ENCODE measurements at places on chromosomes 4 and X.

- no peak for DNase-seq
These were observed 53.9 kb upstream of the TENM3 start for GRCh38 chr4:182189103-182189878.

- DNase-seq: no peak
These were observed 140.3 kb upstream of the PAK3 start for GRCh38 chrX:110955706-110956105.

DNA sequence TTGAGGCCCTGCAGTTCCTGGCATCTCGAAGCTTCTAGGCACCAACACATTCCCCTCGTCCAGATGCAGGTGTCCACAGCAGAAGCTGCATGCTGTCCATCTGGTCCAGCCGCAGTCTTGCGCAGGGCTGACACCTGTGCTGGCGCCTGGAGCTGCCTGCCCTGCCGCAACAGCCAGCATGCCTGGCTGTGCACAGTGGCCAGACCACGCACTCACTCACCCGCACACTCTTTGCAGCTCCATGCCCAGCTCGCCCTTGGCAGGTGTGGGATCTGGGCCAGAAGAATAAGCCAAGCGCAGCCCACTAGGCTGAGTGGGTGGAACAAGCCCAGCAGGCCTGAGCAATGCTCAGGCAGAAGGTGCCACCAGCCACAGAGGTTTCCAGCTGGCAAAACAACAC is 125.6 kb downstream of the PARM1 start:
- DNase-seq: no peak

- DNase-seq: peak; percentile 16
These were observed 2.0 kb upstream of the THAP9 start for GRCh38 chr4:82898322-82899243.

DNA sequence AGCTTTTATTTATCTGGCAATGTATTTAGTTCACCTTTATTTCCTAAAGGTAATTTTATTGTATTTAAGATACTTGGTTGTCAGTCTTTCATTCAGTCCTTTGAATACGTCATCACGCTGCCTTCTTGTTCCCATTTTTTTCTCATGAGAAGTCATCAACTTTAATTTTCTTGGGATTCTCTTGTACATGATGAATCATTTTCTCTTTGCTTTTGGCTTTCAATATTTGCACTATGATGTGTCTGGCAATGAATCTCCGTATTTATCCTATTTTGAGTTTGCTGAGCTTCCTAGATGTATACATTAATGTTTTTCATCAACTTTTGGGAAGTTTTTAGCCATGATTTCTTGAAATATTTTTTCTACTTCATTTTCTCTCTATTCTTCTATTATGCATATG is 28.4 kb downstream of the CLDN2 start:
- DNase-seq: no peak

GRCh38 chrX:5695971-5696370 is 532.7 kb downstream of the NLGN4X start:
- no peak for DNase-seq

GRCh38 chr4:100581337-100581736 is 63.5 kb upstream of the EMCN start:
- no peak for DNase-seq

GRCh38 chr4:87356832-87357526 is 34.0 kb downstream of the HSD17B11 start:
- DNase-seq: no peak

- no peak for DNase-seq
These were observed 53.2 kb downstream of the ARHGAP10 start for GRCh38 chr4:147785129-147785528.

DNA sequence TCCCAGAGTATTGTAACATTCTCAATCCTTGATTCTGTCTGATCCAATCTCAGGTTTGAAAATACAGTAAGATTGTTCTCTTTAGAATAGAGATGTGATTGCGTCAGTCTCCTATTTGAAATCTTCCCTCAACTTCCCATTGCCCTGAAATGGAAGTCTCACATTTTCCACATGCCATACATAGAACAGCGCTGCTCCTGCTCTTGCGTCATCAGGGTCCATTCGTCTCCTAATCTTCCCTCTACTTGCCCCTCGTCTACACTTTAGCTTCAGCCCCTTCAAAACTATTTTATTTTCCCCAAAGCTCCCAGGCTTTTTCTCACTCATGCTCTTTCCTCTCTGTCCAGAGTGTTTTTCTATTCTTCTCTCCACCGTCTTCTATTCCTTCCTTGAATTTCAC is 301.7 kb upstream of the MAGEB2 start:
- no peak for DNase-seq

GRCh38 chrX:13469963-13470684 is 99.3 kb upstream of the EGFL6 start:
- no peak for DNase-seq

DNA sequence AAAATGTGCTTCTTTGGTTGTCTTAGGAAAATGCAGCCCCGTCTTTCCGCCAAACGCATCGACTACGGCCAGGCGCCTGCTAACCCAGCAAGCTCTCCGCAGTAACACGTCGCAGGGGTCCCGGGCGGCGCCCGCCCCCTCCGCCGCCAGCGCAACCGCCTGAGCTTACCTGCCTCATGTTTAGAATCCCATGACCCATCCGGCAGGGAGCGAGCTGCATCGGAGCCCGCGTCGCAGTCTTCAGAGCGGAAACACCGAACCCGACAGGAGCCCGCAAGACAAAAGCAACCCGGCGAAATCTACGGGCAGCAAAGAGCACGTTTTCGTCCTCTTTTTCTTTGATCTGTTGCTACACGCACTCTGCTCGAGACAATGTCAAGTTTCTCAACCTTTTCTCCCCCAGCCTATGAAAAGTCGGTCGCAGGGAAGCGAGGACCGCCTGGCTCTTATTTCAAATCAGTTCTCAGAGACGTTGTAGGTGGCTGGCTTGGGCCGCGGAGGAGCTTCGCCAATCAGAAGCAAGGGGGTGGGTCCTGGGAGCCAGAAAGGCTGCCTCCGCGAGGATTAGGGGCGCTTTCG is at the start of gene MID1:
Gene MID1, minus strand, starts transcription at position 465 of the 579 bp plus-strand sequence. CDS start 53,038 bp downstream, outside the sequence.
- no peak for DNase-seq

DNA sequence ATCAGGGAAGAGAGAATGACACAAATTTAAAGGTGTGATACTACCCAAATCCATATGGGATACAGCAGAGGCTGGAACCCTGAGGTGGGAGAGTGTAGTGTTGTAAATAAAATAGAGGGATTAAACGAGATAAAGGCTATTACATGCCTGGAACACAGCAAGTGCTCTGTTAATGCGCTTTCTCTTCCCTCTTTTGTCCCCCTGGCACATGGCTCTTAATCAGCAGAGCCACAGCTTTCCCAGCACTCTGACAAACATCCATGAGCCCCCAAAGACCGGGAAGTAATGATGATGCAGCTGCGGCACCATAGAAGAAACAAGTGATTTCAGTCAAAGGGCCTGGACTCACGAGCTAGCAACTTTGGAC is 85.9 kb downstream of the RASL11B start:
- no peak for DNase-seq

GRCh38 chr4:6309777-6310176 is 40.1 kb downstream of the WFS1 start:
- DNase-seq: no peak

DNA sequence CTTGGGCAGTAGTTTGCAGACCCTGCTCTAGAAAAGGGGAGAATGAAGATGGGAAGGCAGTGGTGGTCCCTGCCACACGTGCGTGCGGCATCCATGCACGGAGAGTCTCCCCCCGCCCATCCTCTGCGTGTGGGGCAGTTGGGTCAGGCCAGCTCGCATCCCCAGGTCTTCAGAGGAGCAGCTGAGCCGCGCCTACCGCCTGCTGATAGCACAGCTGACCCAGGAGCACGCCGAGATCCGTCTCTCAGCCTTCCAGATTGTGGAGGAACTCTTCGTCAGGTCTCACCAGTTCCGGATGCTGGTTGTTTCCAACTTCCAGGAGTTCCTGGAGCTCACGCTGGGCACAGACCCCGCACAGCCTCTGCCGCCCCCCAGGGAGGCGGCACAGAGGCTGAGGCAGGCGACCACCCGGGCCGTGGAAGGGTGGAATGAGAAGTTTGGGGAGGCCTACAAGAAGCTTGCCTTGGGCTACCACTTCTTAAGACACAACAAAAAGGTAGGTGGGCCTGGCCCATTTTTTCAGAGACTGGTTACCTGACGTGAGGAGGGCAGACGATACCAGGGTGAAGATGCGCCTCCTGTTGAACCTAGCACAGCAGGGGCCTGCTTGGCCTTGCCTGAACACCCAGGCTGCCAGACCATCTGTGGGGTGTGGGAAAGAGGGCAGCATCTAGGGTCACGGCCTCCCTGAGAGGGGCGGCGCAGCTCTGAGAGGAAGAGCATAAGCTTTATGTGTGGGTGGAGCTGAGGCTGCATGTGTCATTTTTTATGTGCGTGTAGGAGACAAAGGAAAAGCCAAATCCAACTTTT is 2.6 kb downstream of the UVSSA start:
- DNase-seq: no peak

- DNase-seq: no peak
These were observed 49.2 kb downstream of the EDNRA start for GRCh38 chr4:147530134-147530533.

DNA sequence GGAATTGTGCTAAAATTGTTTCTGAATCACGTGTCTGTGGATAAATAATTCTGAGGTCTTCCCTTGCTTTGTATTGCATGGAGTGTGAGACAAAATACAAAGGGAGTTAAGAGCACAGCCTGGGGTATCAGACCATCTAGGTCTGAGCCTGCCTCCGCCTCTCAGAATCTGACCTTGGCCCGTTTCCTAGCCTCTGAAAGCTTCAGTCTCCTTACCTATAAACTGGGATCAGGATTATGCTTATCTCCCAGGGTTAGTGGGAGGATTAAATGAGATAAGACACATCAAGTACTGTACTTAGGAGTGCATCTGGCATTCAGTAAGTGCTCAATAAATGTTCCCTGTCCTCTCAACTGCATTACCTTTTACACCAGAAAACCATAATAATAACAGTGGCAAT is 140.6 kb upstream of the TENM3 start:
- DNase-seq: no peak

- DNase-seq: no peak
These were observed 3.1 kb upstream of the CSN3 start for GRCh38 chr4:70239131-70239883.

GRCh38 chrX:43805579-43805978 is 76.7 kb downstream of the MAOB start:
- no peak for DNase-seq

DNA sequence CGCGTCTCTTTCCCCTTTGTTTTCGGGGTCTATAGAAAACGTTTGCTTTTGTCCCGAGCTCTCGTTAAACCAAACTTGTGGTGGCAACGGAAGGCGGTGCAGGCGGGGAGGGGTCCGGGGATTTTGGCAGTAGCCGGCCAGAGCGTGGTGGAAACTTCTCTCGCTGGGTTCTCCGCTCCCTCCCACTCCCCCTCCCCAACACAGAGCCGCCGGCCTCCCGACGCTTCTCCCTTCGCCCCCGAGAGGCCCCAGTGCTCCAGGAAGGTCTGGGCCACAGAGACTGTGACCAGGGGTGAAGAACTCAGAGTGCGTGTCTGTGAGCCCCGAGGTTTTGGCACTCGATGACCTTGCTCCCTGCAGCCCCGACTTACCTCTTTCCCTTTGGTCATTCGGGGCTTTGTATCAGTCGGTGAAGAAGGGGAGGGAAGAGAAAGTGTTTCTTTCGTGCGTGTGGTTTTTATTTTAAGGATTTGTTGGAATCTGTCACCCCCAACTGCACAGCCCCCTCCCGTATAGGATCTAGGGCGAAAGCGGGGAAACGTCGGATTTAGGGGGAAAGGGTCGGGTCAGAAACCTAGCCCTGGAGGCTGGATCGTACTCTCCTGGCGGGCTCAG is 9.0 kb upstream of the BCOR start:
- no peak for DNase-seq

DNA sequence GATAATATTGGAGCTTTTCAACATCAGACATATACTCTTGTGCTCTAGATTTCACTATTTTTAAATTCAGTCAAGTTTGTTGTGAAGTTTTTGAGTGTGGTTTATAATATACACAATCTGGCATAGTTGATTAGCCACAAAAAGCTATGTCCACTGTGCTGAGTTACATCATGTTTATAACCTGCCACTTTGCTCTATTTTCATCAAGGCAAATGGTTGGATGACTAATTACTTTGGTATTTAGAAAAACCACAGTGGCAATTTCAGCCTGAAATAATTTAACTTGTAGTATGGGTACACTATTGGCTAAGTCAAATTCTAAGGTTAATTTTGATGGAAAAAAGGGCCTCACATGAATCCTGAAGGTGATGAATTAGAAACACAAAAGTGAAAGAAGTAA is 262.6 kb downstream of the C4orf33 start:
- no peak for DNase-seq

- no peak for DNase-seq
These were observed 153.9 kb downstream of the KDR start for GRCh38 chr4:54971474-54971950.

GRCh38 chrX:10589098-10589497 is 31.3 kb downstream of the MID1 start:
- DNase-seq: no peak

- DNase-seq: no peak
These were observed 89.2 kb downstream of the NHS start for GRCh38 chrX:17464194-17464593.

GRCh38 chr4:48234575-48234974 is 35.1 kb downstream of the TEC start:
- no peak for DNase-seq

GRCh38 chrX:20531667-20532066 is 265.0 kb upstream of the RPS6KA3 start:
- no peak for DNase-seq

- DNase-seq: no peak
These were observed 19.4 kb upstream of the SRD5A3 start for GRCh38 chr4:55326629-55327028.

GRCh38 chrX:50827996-50828395 is 14.0 kb upstream of the SHROOM4 start:
- DNase-seq: no peak

DNA sequence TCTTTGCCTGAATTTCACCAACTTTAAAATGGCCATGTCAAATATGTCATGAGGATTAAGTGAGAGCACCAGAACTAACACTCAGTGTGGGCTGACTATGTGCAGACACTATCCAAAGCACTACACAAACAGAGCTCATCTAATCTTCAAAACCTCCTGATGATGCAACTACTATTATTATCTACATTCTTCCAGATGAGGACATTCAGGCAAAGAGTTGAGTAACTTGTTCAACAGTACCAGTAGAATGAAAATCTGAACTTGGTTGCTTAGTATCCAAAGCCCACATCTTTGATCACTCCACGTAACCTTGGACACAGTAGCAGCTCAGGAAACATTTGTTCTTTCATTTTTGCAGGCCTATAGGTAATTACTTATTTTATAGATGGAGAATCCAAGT is 90.1 kb downstream of the ATP8A1 start:
- DNase-seq: no peak

DNA sequence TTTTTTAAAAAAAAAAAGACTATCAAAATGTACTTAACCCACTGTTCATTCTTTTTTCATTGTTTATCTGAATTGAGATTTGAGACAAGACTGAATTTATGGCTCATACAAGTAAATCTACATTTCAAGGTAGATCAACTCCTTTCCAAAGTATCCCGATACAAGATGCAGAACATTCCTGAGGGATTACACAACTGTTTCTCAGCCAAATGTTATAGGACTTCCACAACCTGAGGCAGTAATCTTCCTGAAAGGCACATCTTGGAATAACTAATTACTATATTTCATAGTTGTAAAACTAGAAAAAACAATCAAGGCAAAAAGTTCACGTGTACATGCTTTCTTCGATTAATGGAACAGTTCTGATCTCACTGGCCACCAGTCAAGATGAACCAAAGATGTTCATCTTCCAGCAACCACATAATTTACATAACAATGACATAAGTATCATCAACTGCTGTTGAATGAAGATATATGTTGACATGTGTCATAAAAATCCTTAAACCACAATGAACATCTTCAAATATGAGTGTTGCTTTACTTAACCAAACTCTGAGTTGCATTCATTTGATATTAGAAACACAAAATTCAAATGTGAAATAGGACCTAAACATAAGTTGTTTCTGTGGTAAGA is 225.2 kb upstream of the DKK2 start:
- DNase-seq: no peak

All from stimulated activated CD4-positive, alpha-beta T cell treated with anti-CD3 and anti-CD28 coated beads, Interleukin-4, amount 100 ng/mL, for 24 hours (primary cell).